Posterior vena cava (tissue), 2 donors: ENCODE measurements at places on chromosomes 11 and 22.

DNA sequence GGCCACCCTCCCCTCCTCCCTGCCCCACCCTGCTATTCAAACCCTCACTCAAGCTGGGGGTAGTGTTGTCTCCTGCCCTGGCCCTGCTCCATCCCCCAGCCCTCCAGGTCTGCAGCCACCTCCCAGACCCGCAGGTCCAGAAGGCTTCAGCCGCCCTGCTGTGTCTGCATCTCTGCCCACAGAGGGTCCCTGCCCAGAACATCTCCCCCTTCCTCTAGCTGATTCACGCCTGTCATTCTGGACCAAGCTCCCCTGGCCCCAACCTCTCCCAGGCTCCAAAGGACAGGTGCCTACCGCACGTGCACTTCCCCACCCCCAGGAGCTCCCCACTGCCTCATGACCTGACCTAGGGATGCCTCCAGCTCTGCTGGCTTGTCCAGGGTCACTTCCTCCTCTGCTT is 16.0 kb upstream of the SHISAL1 start:
- no peak for DNase-seq

GRCh38 chr22:30777587-30777986 is 82.9 kb downstream of the OSBP2 start:
- DNase-seq = no peak

GRCh38 chr22:42642806-42643633 is 2.6 kb upstream of the ATP5MGL start:
- DNase-seq = no peak

GRCh38 chr22:37991731-37992442 is 7.5 kb upstream of the SOX10 start:
- no peak for DNase-seq

DNA sequence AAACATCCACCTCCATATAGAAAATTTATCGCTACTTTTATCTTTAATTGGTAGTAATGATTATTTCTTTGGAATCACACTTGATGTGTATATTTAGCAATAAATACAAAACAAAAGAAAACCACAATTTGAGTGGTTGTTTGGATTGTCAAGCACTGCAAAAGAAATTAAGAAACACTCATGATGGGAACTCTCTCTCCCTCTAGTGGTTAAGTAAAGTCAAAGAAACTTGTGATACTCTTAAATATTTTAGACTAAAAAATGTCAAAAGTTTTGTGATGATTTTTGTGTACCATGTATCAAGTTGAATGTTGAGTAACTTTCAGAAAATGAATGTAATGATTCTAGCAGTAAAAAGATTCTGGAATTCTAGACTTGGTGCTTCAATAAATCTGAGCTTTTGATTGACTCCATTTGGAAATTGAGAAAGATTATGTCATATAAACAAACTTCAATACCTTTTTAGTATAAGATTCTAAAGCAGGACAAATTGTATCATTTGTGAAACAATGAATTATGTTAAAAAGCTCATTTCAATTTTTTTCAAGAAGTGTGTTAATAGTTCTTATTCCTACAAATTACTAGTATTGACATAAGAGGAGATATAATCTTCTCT is 20.8 kb downstream of the MUC15 start:
- DNase-seq = no peak

- DNase-seq = no peak
These were observed 32.2 kb downstream of the C2CD3 start for GRCh38 chr11:74138572-74138971.

DNA sequence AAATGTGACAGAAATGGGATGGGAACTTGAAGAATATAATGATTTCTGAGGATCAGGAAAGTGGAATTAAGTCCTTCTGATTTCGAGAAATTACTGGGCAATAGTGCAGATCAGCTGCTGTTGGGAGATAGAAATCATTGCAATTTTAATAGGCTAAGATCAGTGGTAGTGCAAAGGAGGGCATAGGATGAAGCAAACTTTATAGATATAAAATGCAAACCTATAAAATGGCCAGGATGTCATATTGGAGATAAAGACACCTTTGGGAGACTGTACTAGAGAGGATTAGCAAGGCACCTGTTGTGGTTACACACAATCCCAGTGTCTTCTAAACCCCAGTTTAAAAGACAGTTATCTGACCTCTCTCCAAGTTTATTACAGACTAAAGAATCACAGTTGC is 6.5 kb upstream of the MS4A7 start:
- DNase-seq = no peak

DNA sequence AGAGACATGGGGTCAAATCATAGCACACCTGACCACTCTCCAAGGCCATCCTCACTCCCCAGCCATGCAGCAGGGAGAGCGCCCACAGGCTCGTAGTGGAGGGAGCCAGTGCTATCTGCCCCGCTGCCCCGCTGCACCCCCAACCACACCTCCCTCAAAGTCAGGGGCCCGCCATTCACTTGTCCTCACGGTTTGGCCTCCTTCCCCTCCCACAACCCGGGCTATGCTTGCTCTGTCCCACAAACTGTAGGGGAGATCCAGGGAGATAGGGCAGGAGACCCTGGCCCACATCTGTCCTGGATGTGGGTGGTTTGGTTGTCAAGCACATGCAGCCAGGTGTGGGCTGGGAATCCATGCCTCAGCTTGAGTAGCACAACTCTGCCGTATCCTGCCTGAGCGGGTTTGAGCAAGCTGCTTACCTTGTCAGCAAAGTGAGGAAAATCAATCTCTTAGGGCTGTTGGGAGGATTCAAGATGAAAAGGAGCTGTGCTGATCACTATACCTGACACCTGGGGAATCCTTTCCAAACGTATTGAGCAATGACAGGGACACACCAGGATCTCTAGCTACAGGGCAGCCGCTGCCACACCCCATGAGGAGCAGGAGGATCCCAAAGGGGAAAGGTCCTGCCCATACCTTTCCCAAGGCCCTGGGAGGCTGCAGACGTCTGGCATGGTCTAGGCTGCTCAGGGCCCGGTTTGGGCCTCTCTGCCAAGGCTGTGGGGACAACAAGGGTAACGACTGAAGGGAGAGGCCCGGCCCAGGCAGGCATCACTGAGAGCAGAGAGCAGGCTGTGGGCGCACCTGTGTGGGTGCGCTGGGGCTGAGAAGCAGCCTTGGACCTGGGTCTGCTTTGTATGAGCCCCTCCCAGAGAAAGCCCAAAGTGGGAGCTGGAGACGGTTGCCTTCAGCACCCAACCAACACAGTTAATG is 23.3 kb downstream of the KCNJ5 start:
- no peak for DNase-seq

GRCh38 chr11:46348566-46349401 is 1.5 kb downstream of the DGKZ start:
- DNase-seq = no peak

DNA sequence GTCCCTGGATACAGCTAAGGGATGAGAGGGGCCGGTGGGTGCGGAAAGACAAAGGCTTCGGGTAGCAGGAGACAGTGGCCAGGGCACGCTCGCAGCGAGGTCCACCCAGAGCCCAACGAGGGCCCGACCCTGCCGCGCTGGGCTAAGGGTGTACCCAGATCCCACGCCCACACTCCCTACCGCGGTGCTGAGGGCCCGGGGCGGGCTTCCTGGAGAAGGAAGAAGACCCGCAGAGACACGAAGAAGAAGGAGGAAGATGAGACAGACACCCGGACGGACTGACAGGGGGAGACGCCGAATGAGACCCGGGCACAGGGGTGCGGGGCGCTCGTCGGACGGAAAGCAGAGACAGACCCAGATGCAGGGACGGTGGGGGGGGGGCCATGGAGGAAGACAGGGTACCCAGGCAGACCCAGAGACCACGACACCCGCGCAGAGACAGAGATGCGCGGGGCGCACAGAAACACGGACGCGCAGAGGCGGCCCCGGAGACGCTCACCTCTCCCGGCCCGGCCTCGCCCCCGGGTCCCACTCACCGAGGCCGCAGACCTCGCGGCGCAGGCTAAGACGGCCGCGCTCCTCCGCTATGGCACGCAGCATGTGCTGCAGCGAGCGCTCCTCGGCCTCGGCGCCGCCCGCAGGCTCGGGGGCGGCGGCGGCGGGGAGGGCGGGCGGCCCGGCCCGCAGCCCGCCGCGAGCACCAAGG is 437 bp downstream of the KIAA0930 start:
- no peak for DNase-seq

- DNase-seq = no peak
These were observed 19.1 kb downstream of the ZBTB44 start for GRCh38 chr11:130295657-130296056.

DNA sequence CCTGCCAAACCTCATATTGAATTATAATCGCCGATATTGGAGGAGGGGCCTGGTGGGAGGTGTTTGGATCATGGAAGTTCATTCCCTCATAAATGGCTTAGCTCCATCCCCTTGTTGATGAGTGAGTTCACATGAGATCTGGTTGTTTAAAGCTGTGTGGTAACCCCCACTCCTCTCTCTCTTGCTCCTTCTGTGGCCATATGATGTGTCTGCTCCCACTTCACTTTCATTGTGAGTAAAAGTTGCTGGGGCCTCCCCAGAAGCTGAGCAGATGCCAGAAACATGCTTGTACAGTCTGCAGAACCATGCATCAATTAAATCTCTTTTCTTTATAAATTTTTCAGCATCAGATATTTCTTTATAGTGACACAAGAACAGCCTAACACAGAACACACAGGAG is 929.0 kb upstream of the FAT3 start:
- DNase-seq = no peak
